Left colon (tissue), 2 donors: ENCODE measurements at places on chromosomes 12 and 14.

GRCh38 chr12:52215587-52216031, 17.4 kb upstream of the KRT7 start:
- peak; percentile 22 for DNase-seq

- DNase-seq: no peak
Measured at GRCh38 chr12:105436636-105437035, 106.1 kb downstream of the C12orf75 start.

DNA sequence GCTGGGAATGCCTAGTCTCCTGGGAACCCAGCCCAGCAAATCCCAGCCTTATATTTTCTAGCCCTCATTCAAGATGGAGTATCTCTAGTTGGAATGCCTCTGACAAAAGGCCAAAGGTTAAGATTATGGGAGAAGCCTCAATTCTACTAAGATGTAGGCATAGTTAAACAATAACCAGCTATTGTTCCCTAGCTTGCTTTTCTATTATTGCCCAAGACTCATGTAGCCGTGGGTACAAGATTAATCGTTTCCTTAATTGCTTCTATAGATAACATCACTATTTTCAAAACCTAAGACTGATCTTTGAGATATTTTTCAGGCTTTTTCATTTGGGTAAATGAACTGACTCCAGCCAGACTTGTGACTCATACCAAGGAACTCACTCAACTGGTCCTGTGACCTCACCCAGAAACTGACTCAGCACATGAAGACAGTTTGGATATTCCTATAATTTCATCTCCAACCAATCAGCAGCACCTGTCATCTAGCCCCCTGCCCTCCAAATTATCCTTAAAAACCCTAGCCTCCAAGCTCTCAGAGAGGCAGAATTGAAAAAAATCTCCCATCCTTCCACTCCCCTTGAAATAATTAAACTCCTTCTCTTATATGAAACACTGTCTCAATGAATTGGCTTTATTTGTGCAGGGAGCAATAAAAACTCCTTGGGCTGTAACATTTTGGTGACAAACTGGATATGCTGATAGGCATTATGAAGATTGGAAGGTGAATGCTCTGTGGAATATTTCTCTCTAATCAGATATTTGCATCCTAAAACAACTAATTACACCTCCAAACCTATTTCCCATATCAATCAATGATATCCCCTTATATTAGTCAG, 589.0 kb downstream of the C12orf50 start:
- peak; percentile 30 for DNase-seq

DNA sequence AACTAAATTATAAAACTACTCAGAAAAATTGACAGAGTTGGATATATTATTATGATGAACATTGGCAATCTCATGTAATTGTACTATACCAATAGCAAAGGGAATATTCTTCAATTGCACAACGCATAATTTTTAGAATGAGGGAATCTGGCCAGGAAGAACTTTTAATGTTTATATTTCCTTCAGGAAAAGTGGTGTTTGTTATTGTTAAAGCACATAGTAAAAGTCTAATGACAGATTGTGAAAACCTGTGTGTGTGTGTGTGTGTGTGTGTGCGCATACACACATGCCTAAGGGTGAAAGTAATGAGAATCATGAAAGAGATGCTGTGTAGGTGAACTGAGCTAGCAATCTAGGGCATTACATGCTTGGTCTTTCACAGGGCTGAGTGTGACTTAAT, 877.7 kb downstream of the SLC6A15 start:
- no peak for DNase-seq

GRCh38 chr12:25556153-25556552, 3.1 kb upstream of the LMNTD1 start:
- DNase-seq: no peak

- peak; percentile 65 for DNase-seq
Measured at GRCh38 chr12:106223485-106224354, 24.1 kb downstream of the CKAP4 start.

- no peak for DNase-seq
Measured at GRCh38 chr12:89884416-89884898, 175.8 kb upstream of the ATP2B1 start.

DNA sequence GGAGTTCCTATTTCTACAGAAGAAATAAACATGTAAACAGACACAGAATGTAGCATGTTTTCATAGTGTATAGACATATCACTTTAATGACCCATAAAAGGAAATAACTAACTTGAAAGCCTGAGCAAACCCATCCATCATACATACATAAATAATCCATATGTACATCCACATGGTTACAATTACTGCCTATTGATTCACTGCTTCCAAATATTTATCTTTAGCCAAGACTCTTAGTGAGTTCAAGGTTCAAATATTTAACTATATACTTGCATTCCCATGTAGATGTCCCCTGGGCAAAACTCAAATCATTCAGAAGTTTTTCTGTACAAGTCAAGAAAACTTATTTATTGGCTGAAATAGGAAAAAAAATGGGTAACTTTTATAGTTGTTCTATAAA, 95.4 kb downstream of the CCER1 start:
- no peak for DNase-seq

DNA sequence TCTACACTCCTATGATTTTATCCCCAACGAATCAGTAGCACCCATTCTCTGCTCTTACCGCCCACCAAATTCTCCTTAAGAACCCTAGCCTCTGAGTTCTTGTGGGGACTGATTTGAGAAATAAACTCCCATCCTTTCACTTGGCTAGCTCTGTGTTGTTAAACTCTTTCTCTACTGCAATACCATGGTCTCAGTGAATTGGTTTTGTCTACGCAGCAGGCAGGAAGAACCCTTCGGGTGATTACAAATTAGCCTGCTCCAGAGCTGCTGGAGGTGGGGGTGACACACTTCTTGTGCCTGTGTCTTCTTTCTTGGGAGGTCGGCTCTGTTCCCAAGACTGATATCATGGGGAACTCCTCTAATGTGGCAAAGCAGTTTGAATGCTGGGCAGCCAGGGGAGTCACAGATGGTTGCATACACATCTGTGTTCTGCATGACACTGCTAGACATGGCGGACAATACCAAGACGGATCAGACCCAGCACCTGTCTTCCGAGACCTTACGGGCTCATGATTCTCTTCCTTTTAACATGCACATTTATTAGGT, 1.6 kb upstream of the C1S start:
- no peak for DNase-seq

GRCh38 chr14:21048638-21049037, 6.5 kb downstream of the RNASE7 start:
- no peak for DNase-seq

GRCh38 chr12:6311822-6312528, 1.5 kb downstream of the PLEKHG6 start:
- DNase-seq: no peak

GRCh38 chr12:13044906-13045299, 722 bp downstream of the FAM234B start:
- no peak for DNase-seq

- no peak for DNase-seq
Measured at GRCh38 chr12:128047266-128048060, 219.5 kb upstream of the TMEM132C start.

GRCh38 chr14:102516531-102517391, 7.2 kb upstream of the ANKRD9 start:
- peak; percentile 73 for DNase-seq

- DNase-seq: no peak
Measured at GRCh38 chr14:71590131-71590530, 342.1 kb upstream of the RGS6 start.

GRCh38 chr14:35865611-35866324, 39.6 kb downstream of the BRMS1L start:
- no peak for DNase-seq

DNA sequence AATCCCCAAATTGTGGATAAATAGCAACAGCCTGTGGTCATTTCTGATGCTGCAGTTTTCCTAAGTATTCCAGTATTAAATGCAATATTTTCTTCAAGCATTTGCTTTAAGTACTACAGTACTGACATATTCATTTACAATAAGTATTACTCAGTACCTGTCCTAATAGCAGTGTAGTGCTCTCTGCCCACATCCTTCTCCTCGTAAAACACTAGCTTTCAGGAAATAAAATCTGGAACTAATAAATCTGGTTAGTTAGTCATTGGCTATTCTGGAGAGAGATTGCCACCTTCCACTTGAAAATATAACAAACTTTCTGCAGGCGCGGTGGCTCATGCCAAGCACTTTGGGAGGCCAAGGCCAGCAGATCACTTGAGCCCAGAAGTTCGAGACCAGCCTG, 441.5 kb downstream of the PRKD1 start:
- no peak for DNase-seq

DNA sequence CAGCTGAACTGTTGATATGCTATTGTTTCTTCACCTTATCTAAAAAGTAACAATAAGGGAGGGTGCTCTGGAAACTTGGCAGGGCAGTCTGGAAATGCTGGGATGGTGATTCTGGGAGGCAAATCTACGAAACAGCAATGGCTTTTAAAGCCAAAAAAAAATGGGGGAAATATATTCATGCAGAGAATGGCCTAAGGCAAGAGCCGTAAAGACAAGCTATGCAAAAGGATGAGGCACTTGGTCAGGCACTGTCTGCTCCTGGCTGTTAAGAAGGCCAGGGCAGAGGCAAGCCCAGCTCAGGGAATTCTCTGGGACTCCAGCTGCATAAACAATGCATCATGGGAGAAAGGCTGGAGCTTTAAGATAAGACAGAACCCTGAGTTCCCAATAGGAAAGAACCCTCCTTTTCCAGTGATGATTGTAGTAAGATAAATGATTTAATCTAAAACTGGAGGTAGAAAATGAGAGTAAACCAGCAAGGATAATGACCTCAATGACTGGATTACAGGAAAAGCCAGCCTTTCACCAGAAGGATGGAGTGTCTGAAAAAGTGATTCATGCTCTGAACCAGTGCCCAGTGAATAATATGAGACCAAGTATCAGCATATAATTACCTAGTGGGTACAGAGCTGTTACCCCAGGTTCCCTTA, 46.0 kb downstream of the ITPR2 start:
- DNase-seq: no peak

DNA sequence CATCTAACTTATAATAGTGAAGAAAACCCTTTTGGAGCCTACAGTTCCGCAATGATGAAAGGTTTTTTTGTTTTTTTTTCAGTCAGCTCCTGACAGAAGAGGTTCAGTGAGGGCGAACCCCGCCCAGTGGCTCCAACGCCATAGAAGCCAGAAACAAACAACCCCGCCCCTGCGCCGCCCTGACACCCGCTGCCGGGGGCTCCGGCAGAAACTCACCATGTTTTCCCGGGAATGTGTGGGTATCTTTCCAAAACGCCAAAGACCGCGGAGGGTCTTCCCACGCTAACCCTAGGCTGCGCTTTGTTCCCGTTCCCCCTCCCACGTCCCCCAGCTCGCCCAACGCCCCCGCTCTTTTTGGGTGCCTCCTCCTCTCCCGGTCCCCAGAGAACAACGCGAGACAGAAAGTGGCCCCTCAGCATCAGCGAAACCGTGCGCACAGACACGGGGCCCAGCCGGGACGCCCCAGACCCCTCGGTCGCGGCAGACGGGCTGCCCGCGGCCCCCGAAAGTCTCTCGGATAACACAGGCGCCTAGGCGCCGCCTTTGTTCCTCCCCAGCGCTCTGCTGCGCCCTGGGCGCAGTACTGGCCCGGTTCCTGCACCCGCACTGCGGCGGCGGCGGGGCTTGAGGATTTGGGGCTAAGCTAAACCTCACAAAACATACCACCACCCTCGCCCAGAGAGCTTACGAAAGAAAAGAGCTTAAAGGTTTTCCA, 522 bp downstream of the TUBA1A start:
- DNase-seq: peak; percentile 78

GRCh38 chr12:125187148-125187745, 122.0 kb downstream of the AACS start:
- DNase-seq: no peak

- no peak for DNase-seq
Measured at GRCh38 chr14:68910540-68910939, 68.6 kb downstream of the ACTN1 start.

DNA sequence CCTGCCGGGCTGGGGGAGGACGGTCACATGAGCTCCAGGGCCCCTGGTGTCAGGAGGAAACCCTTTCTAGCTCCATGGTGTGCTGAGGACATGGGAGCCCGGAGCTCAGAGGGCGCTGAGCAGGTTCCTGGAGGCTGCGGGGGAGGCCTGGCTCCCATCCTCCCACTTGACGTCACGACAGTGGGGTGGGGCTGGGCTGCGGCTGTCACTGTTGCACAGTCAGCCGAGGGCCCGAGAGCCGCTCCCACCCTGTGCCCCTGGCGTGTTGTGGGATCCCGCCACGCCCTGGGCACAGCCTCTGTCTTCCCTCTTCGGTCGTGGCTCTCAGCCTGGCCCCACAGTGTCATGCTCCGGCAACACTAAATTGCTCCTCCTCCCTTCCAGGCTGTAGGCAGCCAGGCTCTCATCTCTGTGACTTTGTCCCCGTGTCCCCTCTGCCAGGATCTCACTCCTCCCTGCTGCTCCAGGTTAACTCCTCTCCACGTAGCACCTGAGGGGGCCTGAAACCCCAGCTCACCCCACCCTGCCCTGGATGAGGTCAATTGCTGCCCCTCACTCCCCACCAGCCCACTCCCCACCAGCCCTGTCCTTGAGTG, 33.0 kb downstream of the BEGAIN start:
- peak; percentile 84 for DNase-seq

DNA sequence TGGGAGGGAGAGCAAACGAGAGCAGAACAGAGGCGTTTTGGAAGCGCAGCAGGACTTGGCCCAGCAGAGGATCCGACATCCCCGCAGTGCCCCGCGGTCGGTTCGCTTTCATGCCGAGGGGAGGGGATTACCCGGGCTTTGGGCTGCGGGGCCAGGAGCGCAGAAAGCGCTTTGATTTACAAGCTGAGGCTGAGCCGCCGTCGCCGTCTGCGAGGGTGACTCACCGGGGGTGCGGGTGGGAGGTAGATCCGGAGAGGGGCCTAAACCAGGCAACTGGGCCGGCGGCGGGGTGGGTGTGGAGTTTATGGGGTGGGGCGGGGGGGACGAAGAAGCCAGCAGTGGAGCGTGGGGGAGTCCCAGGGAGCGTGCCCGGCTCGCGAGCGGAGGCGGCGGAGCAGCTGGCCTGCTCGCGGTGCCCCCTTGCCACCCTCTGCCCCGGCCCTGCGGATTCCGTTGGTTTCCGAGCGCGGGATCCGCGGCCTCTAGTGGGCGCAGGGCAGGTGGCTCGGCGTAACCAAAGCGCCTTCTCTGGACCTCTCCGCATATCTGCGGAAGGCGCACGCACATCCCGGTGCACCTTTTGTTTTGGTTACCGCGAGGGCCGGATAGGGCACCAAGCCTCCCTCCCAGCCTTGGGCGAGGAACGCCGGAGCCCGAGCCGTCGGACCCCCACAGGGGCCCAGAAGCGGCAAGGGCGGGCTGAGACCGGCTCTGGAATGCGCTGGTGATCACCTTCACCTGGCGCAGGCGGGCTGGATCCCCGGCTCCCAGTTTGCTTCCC, 2.6 kb downstream of the SIX4 start:
- peak; percentile 23 for DNase-seq

DNA sequence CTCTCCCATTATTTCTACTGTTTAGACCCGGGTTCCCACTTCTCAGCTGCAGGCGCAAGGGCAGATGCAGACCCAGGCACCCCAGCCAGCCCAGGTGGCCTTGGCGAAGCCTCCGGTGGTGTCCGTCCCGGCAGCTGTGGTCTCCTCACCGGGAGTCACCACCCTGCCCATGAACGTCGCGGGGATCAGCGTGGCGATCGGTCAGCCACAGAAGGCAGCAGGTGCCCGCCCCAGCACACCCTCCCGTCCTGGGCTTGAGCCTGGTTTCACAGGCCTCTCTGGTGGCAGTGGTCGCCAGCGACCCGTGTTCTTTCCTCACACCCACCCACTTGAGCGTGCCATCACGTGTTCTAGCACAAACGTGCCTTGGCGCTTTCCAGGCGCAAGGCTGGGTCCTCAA, 77.4 kb downstream of the DDX51 start:
- no peak for DNase-seq
